NCI-H1092 treated with DMSO at 0.1 percent for 48 hours (cell line): ENCODE measurements at places on chromosomes 5 and 9.
A peak's percentile ranks its signal among the peaks of the same experiment; 100 is the strongest.

- DNase-seq = no peak
Measured at GRCh38 chr9:37917801-37918664, 14.1 kb upstream of the SLC25A51 start.

GRCh38 chr9:125472926-125473701 is 211.5 kb downstream of the GAPVD1 start:
- DNase-seq = peak; percentile 45

DNA sequence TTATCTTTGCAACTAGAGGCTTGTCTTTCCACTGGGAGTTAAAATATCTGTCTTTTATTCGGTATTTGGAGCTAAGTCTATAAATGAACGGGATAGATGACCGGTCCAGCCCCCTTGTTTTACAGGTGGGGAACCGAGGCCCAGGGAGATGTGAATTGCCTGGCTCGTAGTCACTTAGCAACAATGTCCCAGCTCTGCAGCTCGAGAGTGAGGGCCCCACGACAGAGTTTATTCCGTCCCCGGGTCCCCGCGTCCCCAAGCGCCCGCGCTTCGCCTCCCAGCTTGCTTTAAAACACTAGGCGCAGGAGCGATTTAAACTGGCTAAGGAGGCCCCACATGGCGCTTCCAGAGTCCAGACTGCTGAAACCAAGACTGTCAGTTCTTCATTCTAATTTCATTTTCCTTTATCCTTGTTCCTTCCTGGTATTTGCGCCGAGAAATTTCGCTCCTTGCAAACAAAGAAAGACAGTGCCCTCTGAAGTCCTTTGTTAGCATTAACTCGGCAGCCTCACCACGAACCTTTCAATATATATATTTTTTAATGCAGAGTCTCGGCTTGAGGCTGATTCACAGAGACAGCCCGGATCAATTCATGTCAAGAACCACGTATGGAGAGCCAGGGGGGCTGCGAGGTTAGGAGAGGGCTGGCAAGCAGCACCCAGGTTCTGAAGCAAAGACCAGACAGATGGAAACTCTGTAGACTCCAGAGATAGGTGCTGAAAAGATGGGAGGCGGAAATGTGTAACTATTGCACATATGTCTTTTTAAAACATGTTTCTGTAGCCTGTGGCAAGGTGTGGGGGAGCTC is 1.4 kb upstream of the ENC1 start:
- peak; percentile 77 for DNase-seq

DNA sequence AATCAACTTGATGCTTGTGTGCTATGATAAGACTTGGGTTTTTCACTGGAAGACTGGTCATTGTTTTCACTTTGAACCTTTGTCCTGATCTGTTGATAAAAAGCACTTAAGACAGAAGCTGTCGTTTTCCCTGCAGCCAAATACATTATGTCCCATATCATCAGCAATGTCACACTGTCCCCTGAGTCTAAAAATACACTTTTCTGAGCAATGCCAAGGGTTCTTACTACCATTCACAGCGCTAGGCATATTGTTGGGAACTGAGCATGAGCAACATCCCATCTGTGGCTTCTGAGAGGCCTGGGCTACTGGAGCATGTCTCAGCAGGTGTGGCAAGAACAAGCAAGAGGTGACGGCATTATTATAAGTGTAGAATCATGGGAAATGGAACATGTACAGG is 81.8 kb downstream of the SEMA6A start:
- DNase-seq = no peak

DNA sequence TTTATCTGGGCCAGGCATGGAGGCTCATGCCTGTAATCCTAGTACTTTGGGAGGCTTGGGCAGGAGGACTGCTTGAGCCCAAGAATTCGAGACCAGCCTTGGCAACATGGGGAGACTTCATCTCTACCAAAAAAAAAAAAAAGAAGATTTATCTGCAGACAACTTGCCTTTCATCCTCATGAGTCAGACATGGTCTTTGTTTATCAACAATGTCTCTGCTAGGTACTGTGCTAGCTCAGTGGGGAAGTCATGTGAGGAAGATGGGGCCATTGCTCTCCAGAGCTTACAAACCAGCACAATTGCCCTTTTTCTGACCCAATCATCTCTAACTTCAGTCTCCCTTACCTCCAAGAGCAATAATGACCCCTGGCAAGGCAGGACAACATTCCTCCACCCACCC is 1.6 kb downstream of the URM1 start:
- DNase-seq = no peak

DNA sequence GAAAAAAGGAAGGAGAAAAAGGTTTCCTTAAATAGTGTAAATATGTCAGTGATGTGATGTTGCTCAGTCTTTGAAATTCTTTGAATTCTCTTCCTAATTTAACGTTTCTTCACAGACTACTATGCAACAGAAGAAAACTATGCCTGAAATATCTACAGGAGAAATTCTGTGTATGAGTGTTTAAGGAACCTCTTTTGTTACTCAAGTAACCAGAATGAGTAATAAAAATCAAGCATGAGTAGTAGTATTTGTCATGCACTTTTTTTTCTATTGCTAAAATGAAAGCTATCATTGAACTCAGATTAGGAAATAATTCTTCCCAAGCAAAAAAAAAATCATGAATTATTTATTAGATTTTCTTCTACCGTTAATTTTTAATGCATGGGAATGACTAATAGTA is 20.3 kb upstream of the THG1L start:
- no peak for DNase-seq

GRCh38 chr5:87361031-87361445 is 51.7 kb downstream of the CCNH start:
- DNase-seq = no peak

DNA sequence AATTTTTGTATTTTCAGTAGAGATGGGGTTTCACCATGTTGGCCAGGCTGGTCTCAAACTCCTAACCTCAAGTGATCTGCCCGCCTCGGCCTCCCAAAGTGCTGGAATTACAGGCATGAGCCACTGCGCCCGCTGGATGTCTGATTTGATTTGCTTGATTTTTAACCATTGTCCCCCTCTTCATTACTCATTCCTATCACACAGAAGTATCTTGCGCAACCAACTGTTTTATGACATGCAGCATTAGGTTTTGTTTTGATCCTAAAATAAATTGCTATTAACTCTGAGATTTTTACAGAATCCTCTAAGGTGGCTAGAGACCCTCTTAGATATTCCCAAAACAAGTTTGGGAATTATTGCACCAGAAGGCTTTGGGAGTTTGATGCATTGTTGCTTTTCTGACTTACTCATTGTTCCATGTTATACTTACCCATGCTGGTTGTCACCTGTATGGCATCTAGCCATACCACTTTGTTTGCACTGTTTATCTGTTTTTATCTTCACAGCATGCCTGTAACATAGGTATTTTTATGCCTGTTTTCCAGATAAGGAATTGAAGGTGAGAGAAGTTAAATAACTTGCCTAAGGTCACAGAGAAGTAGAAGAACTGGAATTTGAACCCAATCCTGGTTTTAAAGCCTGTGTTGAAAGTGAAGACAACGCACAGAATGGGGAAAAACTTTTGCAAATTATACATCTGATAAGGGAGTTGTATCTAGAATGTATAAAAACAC is 35.9 kb upstream of the PWWP2A start:
- DNase-seq = no peak

- peak; percentile 50 for DNase-seq
Measured at GRCh38 chr9:571066-571465, 270.4 kb upstream of the DMRT1 start.

- DNase-seq = no peak
Measured at GRCh38 chr5:56454219-56454862, 221.2 kb upstream of the ANKRD55 start.

DNA sequence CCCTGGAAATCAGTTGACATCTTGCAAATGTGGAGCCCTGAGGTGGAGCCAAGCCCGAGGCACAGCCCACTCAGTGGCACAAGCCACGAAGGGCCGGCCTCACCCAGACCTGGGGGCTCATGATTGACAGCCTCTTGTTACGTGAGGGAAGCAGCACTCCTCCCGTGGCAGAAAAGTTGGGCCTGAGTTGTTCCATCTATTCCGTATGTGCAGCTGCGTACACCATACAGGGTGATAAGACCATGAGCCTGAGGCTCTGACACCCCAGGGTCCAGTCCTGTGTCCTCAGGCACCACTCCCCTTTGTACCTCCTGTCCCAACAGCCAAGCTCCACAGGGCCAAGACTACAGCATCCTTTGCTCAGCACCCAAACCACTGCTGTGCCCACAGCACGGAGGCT is 1.9 kb upstream of the ORM2 start:
- no peak for DNase-seq

DNA sequence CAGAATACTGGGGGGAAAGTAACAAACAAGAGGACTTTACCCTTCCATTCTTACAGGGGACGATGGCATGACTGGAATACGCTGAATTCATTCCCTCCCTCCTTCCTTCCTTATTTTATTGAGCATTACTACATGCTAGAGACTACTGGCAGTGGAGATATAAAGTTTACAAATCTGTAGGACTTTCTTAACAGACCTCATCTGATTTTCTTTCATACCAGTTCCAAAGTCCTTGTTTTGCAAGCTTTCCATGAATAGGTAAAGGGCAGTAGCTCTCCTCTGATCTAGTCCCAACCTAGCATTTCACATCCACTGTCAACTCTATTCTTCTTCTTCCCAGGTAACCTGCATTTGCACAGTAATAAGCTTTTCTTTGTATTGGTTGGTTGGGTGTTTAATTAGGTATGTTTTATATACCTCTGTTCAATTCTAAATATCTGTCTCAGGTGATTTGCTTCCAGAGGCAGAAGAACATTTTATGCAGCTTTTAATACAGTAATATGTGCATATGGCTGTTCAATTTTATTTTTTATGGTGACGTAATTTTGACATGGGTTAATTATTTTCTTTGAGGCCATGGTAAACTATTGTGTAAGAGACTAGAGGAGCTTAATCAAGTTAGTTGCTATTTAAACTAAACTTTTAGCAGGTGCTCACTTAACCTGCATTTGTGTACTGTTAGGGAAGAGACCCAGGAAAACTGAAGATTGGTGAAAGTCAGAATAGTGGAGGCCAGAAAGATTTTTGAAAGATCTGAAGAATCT is 150.9 kb downstream of the ARHGAP26 start:
- DNase-seq = no peak

DNA sequence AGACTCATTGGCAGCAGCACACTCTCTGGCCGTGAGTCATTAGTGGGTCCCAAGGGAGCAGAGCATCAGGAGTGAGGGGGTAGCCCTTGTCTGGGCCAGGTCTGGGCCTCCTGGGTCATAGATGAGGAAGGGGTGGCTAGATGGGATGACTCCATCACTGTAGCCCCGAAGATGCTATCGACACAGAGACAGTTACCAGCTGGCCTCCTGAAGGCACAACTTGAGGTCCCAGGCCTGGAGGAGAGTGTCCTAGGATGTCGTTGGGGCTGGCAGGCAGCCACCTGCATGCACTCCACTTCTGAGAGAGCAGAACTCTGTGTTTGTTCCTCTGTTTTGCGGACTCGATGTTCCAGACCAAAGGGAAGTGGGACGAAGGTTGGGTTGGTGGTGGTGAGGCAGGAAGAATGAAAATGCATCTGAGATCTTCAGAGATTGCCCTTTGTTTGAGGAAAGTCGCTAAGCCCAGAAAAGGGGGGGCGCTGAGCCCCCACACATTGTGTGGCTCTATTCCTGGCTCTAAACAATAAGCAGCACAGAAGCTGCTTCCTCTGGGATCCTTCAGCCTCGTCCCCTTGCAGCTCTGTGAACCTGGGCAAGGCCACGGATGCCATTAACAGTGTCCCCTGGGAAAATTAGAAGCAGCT is 4.7 kb downstream of the BTNL9 start:
- DNase-seq = no peak

GRCh38 chr5:136006761-136007251 is 22.0 kb upstream of the TGFBI start:
- DNase-seq = no peak

GRCh38 chr9:132879457-132880323 is 992 bp downstream of the SPACA9 start:
- DNase-seq = no peak

- no peak for DNase-seq
Measured at GRCh38 chr9:75903785-75904360, 13.4 kb downstream of the PCSK5 start.

GRCh38 chr5:39678534-39678933 is 253.8 kb upstream of the DAB2 start:
- DNase-seq = no peak
